ENCODE measurements at places on chromosomes 1 and 21. TPM values are rescaled to one million over a fixed set of nuclear protein-coding genes. Genes with fewer than 3 reads are reported as not detected.

RIPPLY3 gene
- not detected for total RNA-seq

GRCh38 chr1:17201201-17202021 lies 3.5 kb upstream of the PADI1 start:
- no peak overlapping the region for H3K27ac ChIP-seq
- peak; percentile 33 for DNase-seq
- H3K4me1 ChIP-seq, result no peaks in the 10 kb centered on the region
- no peaks in the 10 kb centered on the region for H3K36me3 ChIP-seq
- H3K4me3 ChIP-seq, result no peak overlapping the region

DNA sequence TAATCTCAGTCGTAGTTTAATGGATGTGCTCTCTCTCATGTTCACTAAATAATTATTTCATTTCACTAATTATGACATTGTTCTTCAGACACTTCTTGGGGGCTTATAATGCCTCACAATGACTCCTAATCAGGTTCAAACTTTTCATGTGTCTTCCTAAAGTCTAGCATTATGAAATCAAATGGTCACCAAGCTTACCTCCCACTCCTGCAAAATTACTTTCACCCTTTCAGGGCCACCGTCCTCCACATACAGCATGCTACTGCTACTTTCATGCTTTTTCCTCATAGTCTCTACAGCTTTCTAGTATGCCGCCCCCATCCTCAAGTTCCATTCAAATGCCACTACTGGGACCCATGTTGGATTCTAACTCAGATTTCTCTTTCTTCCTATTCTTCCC lies 59.8 kb upstream of the C1orf53 start:
- no peak overlapping the region for H3K27ac ChIP-seq
- no peaks in the 10 kb centered on the region for H3K4me1 ChIP-seq
- no peaks in the 10 kb centered on the region for H3K36me3 ChIP-seq
- DNase-seq, result no peak
- H3K4me3 ChIP-seq, result no peak overlapping the region

GRCh38 chr1:188599313-188599712 lies 1770.6 kb downstream of the PLA2G4A start:
- no peaks in the 10 kb centered on the region for H3K27me3 ChIP-seq
- no peaks in the 10 kb centered on the region for H3K4me1 ChIP-seq
- H3K36me3 ChIP-seq, result no peaks in the 10 kb centered on the region
- no peak overlapping the region for H3K27ac ChIP-seq

All from aorta (tissue), 5 donors.